ENCODE measurements at places on chromosomes 5 and 9.

DNA sequence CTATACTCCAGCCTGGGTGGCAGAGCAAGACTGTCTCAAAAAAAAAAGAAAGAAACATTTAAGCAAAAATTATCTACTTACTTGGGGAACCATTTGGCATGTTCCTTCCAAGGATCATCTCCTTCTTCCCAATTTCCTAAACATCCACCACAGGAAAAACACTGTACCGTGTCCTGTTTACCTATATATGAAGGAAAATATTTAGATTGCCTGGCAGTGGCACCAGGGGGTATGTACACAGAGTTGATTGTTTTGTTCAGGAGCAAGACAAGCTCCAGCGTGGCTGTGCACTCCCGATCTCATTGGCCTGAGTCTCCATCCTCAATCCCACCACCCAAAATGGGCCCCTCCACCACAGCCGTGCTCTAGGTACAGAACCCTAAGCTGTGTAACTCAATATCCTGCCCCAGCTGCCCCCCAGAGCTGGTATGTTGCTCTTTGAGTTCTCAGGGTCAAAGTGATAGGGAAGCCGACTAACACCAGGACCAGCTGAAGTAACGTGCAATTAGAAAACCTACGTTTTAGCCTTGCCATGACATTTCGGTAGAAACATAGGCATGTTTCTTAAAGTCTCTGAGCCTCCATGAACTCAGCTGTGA, 13.8 kb downstream of the NAIP start:
- DNase-seq: no peak

DNA sequence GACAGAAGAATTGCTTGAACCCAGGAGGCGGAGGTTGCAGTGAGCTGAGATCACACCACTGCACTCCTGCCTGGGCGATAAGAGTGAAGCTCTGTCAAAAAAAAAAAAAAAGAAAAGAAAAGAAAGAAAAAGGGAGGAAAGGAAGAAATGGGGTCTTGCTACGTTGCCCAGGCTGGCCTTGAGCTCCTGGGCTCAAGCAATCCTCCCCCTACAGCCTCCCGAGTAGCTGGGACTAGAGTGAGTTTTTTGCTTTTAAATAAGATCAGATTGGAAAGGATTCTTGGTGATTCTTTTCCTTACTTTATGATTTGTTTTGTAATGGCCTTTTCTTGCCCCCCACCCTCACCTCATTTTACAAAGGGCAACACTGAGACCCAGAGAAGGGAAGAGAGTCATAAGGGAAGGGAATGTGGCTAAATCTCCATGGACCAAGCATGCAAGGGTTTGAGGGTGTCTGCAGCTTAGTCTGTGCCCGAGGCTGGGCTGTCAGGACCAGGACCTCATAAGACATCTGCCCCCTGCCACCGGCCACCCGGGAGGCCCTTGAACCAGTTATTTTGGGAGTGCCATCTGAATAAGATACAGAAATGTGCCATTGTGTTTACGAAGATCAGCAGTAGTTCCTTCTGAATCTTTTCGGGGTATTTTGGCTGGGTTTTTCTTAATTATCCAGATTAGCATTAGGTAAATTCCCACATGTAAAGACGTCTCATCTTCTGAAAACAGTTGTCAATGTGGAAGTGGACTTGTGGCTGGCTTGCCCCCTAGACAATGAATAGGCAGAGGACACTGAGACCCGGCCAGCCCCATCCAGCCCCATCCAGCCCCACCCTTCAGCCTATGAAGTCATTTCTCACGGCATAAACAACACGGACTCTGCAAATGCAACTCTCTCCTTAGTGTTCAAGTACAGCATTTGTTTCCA, 44.5 kb upstream of the GRHPR start:
- no peak for DNase-seq

- no peak for DNase-seq
Measured at GRCh38 chr5:78108564-78108963, 185.9 kb downstream of the AP3B1 start.

DNA sequence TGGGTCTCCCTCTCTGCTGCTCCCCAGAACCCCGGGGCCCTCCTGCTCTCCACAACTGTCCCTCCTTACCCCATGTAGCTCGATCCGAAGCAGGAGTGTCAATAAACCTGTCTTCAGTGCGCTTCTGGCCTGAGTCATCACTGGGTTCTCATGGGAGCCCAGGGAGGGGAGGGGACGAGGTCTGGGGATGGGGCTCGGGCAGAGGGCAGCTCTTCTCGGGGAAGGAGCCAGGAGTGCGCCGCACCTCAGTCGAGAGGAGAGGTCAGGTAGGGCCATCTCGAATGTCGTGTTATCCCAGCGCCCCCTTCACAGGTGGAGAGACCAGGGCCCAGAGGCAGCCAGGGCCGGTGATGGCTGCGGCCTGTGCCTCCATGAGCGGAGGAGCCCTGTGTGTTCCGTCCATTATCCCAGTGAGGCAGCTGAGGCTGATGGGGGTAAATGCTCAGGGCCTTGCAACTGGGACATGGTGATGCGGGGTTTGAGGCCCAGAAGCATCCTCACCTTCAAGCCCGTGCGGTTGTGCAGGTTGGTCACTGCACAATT, 52.1 kb downstream of the LRSAM1 start:
- DNase-seq: no peak

DNA sequence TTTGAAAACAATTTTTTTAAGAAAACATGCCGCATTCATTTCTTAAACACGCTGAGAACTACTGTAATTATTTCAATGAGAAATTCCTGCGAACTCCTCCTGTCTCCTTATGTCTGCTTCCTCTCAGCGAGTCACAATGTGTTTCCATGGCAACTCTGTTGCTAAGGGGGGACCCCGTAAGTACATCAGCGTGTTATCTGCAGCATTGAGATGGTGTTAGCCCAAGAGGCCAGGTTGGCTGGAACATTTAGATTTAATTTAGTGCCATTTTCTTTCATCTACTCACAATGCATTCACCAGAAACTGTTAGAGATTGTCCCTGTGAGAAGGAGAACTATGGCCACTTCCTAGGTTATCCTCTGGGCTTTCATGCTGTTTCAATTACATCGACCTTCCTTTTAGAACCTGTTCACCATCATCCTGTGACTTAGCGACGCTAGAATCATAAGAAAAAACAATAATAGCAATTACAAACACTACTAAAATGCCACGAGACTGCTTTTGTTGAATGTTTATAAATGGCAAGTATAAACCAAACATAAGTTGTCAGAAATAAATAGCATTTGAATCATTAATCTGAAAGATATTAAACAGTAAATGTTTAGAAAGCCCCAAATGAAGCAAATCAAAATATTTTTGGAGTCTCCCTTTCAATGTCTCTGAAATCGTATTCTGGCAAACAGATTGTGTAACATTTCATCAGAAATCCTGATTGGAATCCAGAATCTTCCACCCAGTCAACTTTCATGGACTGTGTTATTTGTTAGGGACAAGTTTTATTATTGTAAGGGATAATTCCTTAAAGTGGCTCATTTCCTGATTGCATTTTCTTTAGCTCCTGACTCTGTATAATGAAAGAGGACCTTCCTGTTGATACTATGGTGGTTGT, 39.7 kb upstream of the SHC3 start:
- DNase-seq: no peak
